Kidney (tissue), 22 donors: ENCODE measurements at places on chromosomes 5 and 9.

DNA sequence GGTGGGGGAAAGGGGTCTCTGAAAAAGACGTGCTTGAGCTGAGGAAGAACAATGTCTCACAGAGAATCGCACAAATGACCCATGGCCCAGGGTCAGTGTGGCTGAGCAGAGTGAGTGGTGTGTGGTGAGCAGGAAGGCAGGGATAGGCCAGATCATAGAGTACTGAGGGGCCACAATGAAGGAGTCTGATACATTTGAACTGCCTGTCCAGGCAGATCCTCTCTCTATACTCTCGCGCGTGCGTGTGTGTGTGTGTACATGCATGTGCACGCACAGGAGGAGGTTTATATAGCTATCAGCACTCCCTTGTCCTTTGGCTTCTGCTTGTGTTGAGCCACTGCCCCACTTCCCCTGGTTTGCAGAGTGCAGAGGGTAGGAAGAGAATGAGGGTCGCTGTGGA is 294.0 kb downstream of the ZNF608 start:
- no peak for DNase-seq

DNA sequence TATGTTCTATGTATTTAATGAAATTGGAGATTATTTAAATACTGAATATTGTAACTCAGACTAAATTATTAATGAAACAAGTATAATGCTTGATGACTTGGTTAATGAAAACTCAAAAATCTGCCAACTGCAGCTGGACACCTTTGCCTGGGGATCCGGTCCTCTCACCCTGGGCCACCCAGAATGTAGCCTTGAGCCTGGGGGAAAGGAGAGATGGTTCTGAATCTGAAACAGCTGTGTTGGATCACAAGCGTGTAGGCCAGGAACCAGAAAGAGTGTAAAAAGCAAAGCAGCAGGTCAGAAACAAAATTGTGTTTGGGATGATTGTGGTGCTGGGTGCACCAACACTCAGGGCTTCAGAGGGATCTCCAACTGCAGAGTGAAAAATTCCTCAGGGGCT is 38.5 kb downstream of the ADAMTS16 start:
- no peak for DNase-seq

- peak; percentile 69 for DNase-seq
These were observed 31.7 kb downstream of the GSN start for GRCh38 chr9:121299467-121300282.

DNA sequence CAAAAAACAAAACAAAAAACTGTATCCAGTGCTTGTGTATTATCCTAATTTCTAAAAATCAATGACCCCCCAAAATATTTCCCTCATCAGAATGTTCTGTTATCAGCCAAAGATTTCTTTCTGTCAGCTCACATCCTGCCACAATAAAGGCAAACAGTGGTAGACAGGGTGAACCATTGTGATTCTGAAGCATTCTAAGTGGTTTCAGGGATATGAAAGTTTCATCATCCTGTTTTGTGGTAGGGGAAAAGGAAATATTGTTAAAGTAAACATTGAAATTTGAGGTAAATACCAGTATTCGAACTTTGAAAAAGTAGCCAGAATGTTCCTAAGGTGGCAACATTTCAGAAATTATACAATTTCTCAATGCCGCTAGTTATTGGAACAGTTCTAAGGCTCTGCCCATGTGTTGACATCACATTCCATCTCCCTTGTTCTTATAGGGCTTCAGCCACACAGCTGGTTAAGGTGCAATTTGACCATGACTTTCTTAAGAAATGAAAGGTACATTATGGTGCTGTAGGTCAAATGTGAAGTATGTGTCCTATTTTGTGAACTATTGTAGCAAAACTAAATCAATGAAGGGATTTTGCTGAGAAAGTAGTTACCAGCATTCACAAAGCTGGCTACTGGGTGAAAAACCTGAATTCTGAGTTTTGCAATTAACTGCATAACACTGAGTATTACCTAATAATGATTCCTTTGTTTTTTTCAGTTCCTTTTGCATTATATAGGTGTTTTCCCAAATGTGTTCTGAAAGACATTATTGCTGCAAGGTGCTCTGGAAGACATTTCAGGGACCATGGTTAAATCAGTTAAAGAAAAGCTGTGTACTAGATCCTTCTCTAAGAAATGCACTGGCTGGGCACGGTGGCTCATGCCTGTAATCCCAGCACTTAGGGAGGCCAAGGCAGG is 107.6 kb upstream of the RASGRF2 start:
- DNase-seq, result no peak

DNA sequence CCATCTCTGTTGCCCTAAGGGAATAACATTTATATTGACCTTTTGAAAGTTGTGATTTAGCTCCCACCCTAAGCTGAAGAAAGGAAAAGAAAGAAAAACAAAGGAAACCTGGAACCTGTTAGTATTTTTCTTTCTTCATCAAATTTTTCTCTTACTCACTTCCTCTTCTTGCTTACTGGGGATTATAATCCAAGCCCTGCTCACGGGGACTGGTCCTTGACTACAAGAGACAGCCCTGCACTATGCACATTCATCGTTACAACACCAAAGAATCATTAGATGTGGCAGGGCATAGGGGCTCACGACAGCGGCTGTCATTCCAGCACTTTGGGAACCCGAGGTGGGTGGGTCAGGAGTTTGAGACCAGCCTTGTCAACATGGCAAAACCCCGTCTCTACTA is 37.8 kb upstream of the LPAR1 start:
- no peak for DNase-seq

DNA sequence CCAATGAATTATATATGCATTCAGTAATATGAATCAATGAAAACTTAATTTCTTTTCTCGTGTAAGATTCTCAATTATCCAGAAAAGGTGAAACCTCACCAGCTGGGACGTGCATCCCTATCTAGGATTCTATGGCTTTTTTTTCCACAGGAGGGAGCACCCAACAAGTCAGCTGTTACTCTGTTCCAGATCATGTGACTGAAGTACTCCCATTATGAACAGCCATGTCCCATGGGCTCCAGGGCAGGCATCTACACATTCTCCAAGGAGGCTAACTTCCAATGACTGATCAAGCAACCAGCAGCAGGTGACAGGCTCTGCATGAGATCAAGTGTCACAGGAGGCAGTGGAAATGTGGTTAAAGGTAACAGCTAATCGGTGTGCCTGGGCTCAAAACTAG is 118.8 kb downstream of the ELAVL2 start:
- no peak for DNase-seq

GRCh38 chr5:55633574-55634208 is 78.4 kb downstream of the SLC38A9 start:
- DNase-seq, result no peak

DNA sequence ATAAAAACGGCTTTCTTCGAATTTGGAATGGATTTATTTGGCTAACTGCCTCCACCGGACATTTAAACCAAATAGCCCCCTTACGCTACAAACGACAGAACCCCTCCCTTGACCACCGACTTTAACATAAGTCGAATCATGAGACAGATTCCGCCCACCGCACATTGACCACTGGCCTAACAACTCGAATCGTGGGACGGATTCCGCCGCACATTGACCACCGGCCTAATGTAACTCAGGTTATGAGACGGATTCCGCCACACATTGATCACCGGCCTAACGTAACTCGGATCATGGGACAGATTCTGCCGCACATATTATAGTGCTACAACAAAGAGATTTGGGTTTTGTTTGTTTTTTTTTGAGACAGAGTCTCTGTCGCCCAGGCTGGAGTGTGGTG is 2.7 kb upstream of the LCN9 start:
- no peak for DNase-seq

GRCh38 chr5:40675396-40676133 is 4.2 kb upstream of the PTGER4 start:
- DNase-seq, result no peak

- no peak for DNase-seq
These were observed 8.7 kb upstream of the C5orf34 start for GRCh38 chr5:43523662-43524072.

GRCh38 chr9:77712533-77713130 is 64.5 kb upstream of the GNA14 start:
- DNase-seq, result no peak

- DNase-seq, result no peak
These were observed 49.4 kb upstream of the ZNF608 start for GRCh38 chr5:124795829-124796228.

DNA sequence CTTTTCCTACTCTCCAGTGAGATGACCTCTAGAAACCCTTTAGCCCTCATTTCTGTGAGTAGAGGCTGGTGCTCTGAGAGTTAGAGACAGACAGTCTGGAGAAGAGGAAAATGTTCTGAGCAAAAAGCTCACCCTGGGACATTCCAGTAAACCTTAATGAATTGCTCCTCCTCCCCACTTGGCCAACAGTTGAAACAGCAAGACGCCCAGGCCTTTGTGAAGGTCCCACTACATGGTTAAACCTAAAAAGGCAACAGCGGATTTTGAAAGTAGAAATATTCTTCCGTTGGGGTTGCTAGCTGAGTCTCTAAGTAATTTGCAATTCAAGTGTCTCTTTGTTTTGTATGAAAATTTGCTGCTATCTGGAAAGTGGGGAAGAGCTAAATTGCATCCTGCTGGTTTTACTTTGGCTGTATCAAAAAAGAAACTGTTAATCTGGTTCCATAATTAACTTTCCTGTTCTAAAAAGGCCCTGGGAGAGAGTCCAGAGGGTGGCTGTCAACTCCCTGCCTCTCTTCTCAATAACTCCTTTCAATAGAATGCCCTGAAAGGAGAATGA is 63.8 kb downstream of the ATP10B start:
- DNase-seq, result no peak

DNA sequence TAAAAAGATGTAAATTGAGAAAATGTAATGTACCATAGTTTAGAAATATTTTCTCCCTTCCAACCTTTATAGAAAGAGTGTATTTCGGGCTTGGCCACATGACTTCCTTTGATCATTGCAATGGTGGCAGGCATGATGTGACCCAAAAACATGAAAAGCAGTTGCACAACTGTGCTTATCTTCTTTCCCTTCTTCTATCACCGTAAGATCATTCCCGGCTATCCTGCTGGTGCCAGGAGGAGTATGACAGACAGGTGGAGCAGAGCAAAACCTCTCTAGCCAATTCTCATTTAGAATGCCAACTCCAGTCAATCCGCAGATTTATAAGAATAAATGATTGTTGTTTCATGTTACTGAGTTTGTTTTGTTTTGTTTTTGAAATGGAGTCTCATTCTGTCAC is 10.6 kb upstream of the TESK1 start:
- no peak for DNase-seq

- DNase-seq, result no peak
These were observed 174.3 kb downstream of the AUH start for GRCh38 chr9:91187311-91187964.

GRCh38 chr5:55877655-55878054 is 26.5 kb downstream of the IL31RA start:
- DNase-seq, result no peak

DNA sequence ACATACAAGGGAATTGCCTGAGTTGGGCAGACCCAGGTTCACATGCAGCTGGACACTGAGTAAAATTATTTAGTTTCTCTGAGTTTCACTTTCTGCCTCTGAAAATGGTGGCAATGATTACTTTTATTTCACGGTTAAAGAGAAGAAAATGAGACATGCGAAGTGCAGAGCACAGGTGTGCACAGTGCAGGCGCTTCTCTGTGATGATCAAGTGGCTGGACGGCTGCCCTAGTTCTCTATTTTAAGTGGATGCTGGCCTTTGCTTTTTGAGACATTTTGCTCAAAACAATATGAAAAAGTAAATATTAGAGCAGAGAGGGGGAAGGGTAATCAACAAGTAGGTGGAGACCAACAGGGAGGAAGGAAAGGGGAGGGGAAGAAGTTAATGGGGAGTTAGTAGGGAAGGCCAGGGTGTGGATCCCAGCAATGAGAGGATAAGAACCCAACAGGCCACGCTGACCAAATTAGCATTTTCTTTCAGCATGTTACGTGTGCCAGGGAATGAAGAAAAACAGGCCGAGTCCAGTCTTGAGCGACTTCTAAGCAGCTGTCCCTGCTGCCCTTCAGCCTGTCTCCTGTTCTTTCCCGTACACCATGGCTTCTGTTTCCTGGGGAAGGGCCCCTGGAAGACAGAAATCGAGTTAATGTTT is 16.1 kb downstream of the SNX18 start:
- DNase-seq, result no peak
